ENCODE measurements at places on chromosomes 2 and 18.

DNA sequence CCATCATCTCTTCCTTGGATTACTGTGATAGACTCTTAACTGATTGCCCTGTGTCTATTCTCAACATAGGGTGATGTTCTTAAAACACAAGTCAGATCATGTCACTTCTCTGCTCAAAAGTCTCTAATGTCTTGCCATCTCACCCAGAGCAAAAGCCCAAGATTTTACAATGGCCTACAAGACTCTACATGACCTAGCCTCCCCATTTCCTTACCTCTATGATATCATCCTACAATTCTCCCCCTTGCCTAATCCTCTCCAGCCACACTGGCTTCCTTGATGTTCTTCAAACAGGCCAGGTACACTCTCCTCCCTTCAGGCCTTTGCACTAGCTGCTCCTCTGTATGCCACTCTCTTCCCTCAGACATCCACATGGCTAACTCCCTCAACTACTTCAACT, 55.1 kb downstream of the ROCK1 start:
- no peak for DNase-seq
- H3K4me3 ChIP-seq: no peak overlapping the region
- peaks cover 6% of the 10 kb centered on the region for H3K4me1 ChIP-seq
- H3K27me3 ChIP-seq: no peaks in the 10 kb centered on the region
- peaks cover 10% of the 10 kb centered on the region for H3K36me3 ChIP-seq
- no peak overlapping the region for H3K27ac ChIP-seq

GRCh38 chr2:178700922-178701342, 106.3 kb downstream of the TTN start:
- peaks cover 2% of the 10 kb centered on the region for H3K4me1 ChIP-seq
- H3K4me3 ChIP-seq: no peak overlapping the region
- peaks cover 15% of the 10 kb centered on the region for H3K36me3 ChIP-seq
- DNase-seq: no peak

GRCh38 chr2:23387221-23387550, 2.2 kb downstream of the KLHL29 start:
- H3K27ac ChIP-seq: no peak overlapping the region
- H3K4me3 ChIP-seq: peak overlapping the region; percentile 88
- peaks cover 16% of the 10 kb centered on the region for H3K4me1 ChIP-seq
- no peak for DNase-seq

DNA sequence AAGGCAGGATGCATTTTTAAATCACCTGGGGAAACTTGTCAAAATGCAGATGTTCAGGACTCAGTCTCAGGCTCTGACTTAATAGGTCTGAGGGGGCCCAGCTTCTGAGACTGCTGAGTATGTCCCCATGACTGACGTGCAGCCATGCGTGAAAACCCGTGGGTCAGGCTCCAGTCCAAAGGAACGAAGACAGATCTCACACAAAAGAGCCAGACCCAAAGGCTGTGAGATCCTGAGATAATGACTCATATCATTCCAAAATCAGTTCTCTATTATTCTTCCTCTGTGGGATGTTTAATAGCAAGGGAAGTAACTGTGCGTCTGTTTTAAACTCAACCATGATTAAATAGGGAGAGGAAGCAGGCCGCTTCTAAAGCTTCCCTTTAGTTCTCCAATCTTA, 107.4 kb upstream of the ACAA2 start:
- H3K4me1 ChIP-seq: peaks cover 13% of the 10 kb centered on the region
- no peak overlapping the region for H3K27ac ChIP-seq
- H3K4me3 ChIP-seq: no peak overlapping the region

DNA sequence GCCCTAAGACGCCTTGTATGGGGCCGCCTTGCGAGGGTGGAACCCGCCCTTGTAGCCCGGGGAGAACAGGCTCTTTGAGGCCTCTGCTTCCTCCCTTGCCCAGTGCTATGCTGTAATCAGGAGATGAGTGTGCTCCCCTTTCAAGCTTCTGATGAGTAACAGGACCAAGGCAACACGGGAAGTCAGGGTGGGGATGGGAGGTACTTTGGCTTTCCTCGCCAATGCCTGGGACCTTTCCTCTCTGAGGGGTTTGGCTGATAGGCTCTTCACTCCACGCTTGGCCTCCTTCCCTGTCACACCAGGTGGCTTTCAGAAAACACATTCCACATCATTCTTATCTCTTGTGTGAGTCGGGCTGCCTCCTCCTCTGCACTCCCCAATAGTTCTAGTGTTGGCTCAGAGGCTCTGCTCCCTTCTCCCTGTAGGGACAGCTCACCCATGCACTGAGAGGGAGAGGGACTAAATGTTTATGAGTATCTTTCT, 223.7 kb upstream of the TRIB2 start:
- no peak overlapping the region for H3K27ac ChIP-seq
- no peaks in the 10 kb centered on the region for H3K27me3 ChIP-seq
- peaks cover 35% of the 10 kb centered on the region for H3K4me1 ChIP-seq
- no peak overlapping the region for H3K4me3 ChIP-seq

DNA sequence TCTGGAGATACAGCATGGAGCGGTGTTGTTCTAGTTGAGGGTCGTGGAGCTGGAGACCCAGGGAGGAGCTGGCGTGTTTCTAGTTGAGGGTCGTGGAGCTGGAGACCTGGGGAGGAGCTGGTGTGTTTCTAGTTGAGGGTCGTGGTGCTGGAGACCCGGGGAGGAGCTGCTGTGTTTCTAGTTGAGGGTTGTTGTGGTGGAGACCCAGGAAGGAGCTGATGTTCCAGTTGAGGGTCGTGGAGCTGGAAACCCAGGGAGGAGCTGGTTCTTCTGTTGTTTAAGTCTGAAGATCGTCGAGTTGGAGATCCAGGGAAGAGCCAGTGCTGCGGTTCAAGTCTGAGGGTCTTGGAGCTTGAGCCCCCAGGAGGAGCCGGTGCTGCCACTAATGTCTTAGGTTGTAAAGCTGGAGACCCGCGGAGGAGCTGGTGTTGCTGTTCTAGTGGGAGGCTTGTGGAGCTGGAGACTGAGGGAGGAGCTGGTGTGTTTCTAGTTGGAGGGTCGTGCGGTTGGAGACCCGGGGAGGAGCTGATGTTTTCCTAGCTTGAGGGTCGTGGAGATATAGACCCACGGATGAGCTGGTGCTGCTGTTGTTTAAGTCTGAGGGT, 155.3 kb downstream of the RTP5 start:
- no peak for DNase-seq
- H3K27ac ChIP-seq: no peak overlapping the region
- H3K36me3 ChIP-seq: peaks cover 2% of the 10 kb centered on the region

DNA sequence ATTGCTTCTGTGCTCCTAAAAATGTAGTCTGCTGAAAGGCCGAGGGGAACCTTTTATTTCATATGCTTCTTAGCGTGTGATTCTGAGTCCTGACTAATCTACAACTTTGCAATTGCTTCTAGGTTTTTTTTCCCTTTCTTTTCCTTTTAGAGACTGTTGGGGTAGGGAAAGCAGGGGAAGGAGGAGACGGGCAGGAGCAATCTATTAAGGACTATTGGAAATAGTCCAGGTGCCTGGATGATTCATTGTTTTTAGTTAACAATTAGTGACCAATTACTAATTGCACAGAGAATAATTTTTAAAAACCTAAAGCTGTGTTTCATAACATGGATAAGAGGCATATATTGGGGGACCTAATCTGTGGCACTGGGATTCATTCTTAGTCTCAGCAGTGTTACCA, 49.4 kb upstream of the STON1 start:
- peaks cover 20% of the 10 kb centered on the region for H3K36me3 ChIP-seq
- no peak overlapping the region for H3K4me3 ChIP-seq
- no peaks in the 10 kb centered on the region for H3K27me3 ChIP-seq
- no peak for DNase-seq
- H3K4me1 ChIP-seq: no peaks in the 10 kb centered on the region

DNA sequence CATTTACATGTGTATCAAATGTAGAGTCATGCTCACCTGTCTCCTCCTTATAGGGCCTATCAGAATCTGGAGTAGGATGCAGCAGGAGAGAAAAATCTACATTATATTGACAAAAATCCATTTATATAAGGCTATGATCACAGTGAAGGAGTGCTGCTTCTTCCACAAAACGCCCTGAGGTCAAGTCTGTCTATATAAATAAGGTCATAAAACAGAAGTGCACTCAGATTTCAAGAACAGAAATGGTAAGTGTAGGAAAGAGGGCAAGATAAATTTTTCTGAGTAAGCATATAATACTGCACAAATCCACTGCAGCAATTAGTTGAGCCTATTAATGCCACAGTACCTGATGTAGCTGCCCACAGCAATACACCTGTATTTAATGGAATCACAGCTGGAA, 51.8 kb downstream of the COL5A2 start:
- no peaks in the 10 kb centered on the region for H3K27me3 ChIP-seq
- DNase-seq: no peak
- no peak overlapping the region for H3K27ac ChIP-seq
- H3K4me1 ChIP-seq: no peaks in the 10 kb centered on the region

DNA sequence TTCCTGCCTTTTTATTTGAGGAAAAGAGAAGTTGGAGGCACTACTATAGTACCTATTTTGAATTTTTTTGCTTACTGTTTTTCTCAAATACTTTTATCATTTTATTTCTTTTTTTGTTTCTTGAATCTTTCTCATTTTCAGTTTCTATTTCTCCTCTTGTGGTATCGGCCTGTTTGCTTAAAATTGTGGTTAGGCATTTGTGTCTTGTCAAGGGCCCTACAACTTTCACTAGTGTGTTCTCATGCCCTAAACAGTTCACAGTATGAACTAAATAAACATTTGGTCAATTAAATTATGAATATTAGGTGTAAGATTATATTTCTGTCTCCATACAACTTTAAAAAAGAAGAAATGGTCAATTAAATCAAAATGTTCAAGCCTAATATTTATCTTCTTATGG, 613.5 kb downstream of the MBD2 start:
- H3K4me3 ChIP-seq: no peak overlapping the region
- no peak for DNase-seq
- H3K36me3 ChIP-seq: no peaks in the 10 kb centered on the region
- no peaks in the 10 kb centered on the region for H3K4me1 ChIP-seq
- H3K27ac ChIP-seq: no peak overlapping the region
- no peaks in the 10 kb centered on the region for H3K27me3 ChIP-seq

DNA sequence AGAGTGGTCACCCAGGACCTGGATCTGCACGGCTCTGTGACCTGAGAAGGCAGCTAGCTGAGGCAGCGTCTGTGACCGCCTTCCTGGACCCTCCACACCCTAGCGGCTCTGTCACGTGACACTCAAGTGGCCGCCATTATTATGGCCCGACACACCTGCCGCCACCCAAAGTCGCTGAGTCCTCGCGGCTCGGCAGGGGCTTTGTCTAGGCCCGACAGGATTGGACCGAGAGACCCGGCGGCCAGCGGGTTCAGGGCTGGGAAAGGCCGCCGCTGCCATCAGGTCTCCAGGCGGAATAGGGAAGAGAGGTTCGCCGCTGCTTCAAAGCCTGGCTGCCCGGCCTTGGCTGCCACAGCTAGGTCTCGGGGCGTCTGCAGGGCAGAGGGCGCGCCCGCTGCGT, 1162.5 kb upstream of the LRRTM1 start:
- H3K27me3 ChIP-seq: no peaks in the 10 kb centered on the region
- H3K27ac ChIP-seq: no peak overlapping the region
- no peaks in the 10 kb centered on the region for H3K4me1 ChIP-seq
- no peak for DNase-seq

- H3K27me3 ChIP-seq: peaks cover 25% of the 10 kb centered on the region
- H3K4me3 ChIP-seq: no peak overlapping the region
- no peaks in the 10 kb centered on the region for H3K36me3 ChIP-seq
- DNase-seq: no peak
- no peak overlapping the region for H3K27ac ChIP-seq
- H3K4me1 ChIP-seq: peaks cover 5% of the 10 kb centered on the region
These were observed 93.0 kb upstream of the SMAD2 start for GRCh38 chr18:48023334-48024008.

- H3K27me3 ChIP-seq: peaks cover 4% of the 10 kb centered on the region
- peaks cover 2% of the 10 kb centered on the region for H3K4me1 ChIP-seq
- DNase-seq: no peak
- H3K36me3 ChIP-seq: no peaks in the 10 kb centered on the region
- no peak overlapping the region for H3K4me3 ChIP-seq
These were observed 50.0 kb upstream of the RFX8 start for GRCh38 chr2:101524806-101525430.

DNA sequence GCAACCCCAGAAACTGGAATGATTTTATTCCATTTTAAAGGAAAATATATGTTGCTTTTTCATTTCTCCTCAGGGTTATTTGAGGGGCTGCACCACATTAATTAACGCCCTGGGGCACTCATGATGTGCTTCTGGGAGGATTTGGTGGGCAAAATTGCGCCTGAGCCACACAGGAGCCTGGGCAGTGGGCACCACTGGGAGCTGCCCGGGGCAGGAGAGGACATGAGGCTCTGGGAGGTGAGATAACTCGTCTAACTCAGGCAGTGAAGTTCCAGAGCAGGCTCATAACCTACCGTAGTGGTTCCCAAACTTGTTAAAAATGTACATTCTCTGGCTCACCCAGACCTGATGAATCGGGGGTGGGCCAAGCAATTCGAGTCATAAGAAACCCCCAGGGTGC, 68.3 kb downstream of the EDAR start:
- peaks cover 3% of the 10 kb centered on the region for H3K27me3 ChIP-seq
- H3K4me3 ChIP-seq: no peak overlapping the region
- no peaks in the 10 kb centered on the region for H3K36me3 ChIP-seq

DNA sequence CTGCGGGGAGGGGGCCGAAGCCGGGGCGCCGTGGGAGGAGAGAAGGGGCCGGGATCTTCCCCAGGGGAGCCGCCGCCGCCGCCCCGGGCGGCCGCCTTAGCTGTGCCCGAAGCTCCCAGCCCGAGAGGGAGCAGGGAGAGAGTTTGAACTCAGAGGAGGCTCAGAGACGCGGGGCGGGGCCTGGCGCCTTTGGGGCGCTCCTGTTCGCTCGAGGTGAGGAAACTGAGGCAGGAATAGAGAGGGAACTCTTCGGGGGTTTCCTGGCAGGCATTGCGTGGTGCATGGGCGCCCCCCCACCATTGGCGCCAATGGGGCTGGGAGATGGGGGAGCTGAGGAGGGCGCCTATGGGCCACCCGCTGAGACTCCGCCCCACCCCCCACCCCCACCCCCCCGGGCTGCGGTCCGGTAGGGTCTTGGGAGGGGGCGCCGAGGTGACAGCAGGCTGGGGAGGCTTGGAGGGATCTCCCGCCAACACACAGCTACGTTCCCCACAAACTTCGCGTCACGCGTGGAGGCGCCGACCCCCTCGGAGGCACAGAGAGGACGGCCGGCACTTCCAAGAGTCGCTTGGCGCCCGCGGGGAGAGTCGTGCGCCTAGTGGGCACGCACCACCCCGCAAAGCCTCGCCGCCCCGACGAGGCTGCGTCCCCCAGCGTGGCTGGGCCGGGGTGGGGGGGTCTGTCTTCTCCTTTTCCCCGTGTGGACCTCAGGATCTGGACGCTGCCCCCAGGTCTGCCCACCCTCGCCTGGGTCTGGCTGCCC, 680 bp downstream of the CTDSP1 start:
- H3K4me3 ChIP-seq: peak overlapping the region; percentile 95
- no peak for DNase-seq
- H3K4me1 ChIP-seq: peaks cover 28% of the 10 kb centered on the region
- peak overlapping the region; percentile 79 for H3K27ac ChIP-seq
- H3K36me3 ChIP-seq: peaks cover 19% of the 10 kb centered on the region
